ENCODE measurements at places on chromosomes 2 and 18.
A peak's percentile ranks its signal among the peaks of the same experiment; 100 is the strongest.

GRCh38 chr2:28952836-28953211 lies 28.3 kb upstream of the TOGARAM2 start:
- H3K4me3 ChIP-seq, result no peak overlapping the region
- peaks cover 13% of the 10 kb centered on the region for H3K36me3 ChIP-seq
- H3K27ac ChIP-seq, result no peak overlapping the region
- no peak for DNase-seq
- peaks cover 18% of the 10 kb centered on the region for H3K4me1 ChIP-seq

DNA sequence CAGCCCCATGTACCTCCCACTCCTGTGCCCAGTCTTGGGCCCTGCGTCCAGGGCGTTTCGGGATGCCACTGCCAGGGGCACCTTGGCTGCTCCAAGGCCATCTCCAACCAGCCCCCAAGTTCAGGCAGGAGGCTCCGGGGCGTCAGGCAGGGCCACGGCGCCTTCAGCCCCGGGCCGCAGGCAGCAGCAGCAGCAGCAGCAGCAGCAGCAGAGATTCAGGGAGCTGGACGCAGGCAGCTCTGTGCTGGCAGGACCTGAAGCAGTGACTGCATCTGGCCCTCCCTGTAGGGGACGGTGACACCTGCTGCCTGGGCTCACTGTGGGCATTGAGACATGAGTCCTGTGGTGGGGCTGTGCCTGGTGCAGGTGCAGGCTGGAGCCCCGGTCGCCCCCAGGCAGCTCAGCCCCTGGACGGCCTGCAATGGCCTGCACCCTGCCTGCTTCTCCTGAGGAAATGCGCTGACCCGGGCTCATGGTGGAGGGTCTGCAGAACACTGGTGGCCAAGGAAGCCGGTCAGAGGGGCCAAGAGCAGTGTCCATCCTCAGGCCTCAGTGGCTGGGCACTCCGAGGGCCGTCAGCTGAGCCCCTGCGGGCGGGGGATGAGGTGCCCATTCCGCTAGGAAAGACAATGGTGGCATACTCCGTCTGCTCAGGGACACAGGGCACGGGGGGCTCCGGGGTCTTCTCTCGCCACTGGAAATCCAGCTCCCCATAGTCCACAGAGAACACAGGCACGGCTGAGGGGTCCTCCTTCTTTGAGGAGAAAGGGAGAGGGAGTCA lies 8.0 kb downstream of the PDCD1 start:
- H3K36me3 ChIP-seq, result no peaks in the 10 kb centered on the region
- no peaks in the 10 kb centered on the region for H3K27me3 ChIP-seq
- no peak for DNase-seq
- no peak overlapping the region for H3K27ac ChIP-seq
- no peak overlapping the region for H3K4me3 ChIP-seq
- no peaks in the 10 kb centered on the region for H3K4me1 ChIP-seq

GRCh38 chr2:183079139-183079775 lies 710 bp downstream of the DUSP19 start:
- peak; percentile 45 for DNase-seq
- no peak overlapping the region for H3K27ac ChIP-seq
- H3K27me3 ChIP-seq, result no peaks in the 10 kb centered on the region
- H3K36me3 ChIP-seq, result no peaks in the 10 kb centered on the region
- peaks cover 12% of the 10 kb centered on the region for H3K4me1 ChIP-seq

DNA sequence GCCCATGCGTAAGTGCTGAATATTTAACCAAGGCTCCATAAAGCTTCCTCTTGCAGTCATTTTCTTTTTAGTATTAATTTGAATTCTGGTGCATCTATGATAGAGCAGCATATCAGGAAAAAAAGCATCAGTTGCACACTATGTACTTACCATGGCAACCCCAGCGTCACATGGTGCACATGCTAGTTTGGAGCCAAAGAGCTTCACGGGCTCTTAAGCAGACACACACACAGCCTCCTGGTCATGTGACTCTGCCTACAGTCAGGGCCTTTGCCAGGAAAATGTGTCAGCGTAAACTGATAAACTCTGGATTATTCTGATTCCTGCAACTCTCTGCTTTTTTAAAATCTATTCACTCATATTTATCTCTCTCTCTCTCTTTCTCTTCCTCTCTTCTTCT lies 30.2 kb downstream of the NYAP2 start:
- H3K27ac ChIP-seq, result no peak overlapping the region
- no peak overlapping the region for H3K4me3 ChIP-seq
- DNase-seq, result no peak
- H3K4me1 ChIP-seq, result no peaks in the 10 kb centered on the region

GRCh38 chr18:78583739-78584458 lies 395.7 kb upstream of the SALL3 start:
- H3K4me3 ChIP-seq, result no peak overlapping the region
- no peaks in the 10 kb centered on the region for H3K4me1 ChIP-seq
- no peak overlapping the region for H3K27ac ChIP-seq
- H3K27me3 ChIP-seq, result no peaks in the 10 kb centered on the region
- H3K36me3 ChIP-seq, result no peaks in the 10 kb centered on the region
- no peak for DNase-seq

- H3K36me3 ChIP-seq, result no peaks in the 10 kb centered on the region
- no peaks in the 10 kb centered on the region for H3K4me1 ChIP-seq
- no peak overlapping the region for H3K27ac ChIP-seq
- no peak overlapping the region for H3K4me3 ChIP-seq
Observed at GRCh38 chr2:20660506-20661420, 6.2 kb upstream of the GDF7 start.

- H3K4me1 ChIP-seq, result no peaks in the 10 kb centered on the region
- no peak overlapping the region for H3K27ac ChIP-seq
- H3K4me3 ChIP-seq, result no peak overlapping the region
- DNase-seq, result no peak
Observed at GRCh38 chr18:49524349-49524748, 37.3 kb upstream of the C18orf32 start.

DNA sequence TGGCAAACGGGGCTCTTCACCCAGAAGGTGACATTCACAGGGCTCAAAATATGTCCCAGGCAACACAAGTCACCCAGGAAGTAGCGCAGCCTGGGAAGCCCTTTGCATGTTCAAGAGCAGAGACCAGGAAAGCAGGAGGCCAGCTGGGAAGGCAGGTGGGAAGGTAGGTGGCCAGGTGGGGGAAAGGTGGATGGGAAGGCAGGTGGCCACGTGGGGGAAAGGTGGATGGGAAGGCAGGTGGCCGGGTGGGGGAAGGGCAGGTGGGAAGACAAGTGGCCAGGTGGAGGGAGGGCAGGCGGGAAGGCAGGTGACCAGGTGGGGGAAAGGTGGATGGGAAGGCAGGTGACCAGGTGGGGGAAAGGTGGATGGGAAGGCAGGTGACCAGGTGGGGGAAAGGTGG lies 102.7 kb downstream of the ZNF516 start:
- H3K27me3 ChIP-seq, result no peaks in the 10 kb centered on the region
- H3K4me1 ChIP-seq, result no peaks in the 10 kb centered on the region
- H3K27ac ChIP-seq, result no peak overlapping the region
- H3K4me3 ChIP-seq, result no peak overlapping the region
- no peak for DNase-seq

- H3K36me3 ChIP-seq, result no peaks in the 10 kb centered on the region
- no peaks in the 10 kb centered on the region for H3K4me1 ChIP-seq
- H3K4me3 ChIP-seq, result no peak overlapping the region
- no peaks in the 10 kb centered on the region for H3K27me3 ChIP-seq
- DNase-seq, result peak; percentile 50
Observed at GRCh38 chr18:48767090-48767690, 183.6 kb downstream of the SMAD7 start.

GRCh38 chr18:50341443-50341842 lies 33.4 kb upstream of the SKA1 start:
- no peak overlapping the region for H3K27ac ChIP-seq
- DNase-seq, result no peak
- no peaks in the 10 kb centered on the region for H3K36me3 ChIP-seq
- H3K4me3 ChIP-seq, result no peak overlapping the region

DNA sequence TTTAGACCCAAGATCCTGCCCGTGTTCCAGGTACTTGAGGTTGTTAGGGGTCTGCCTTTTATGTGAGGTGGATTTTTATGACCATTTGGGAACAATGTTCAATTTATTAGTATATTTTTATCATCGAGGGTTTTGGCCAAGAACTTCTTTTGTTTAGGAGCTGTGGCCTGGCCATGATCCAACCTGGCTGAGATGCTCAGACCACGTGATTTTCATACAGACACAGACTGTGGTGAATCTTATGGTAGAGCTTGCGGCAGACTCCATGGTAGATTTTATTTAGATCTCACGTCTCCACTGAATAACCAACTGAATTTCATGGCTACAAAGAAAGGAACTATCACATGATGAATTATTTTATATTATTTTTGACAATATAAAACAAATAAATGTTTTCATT lies 405.5 kb upstream of the VWC2L start:
- no peak overlapping the region for H3K27ac ChIP-seq
- H3K27me3 ChIP-seq, result no peaks in the 10 kb centered on the region
- no peaks in the 10 kb centered on the region for H3K36me3 ChIP-seq
- no peaks in the 10 kb centered on the region for H3K4me1 ChIP-seq
- H3K4me3 ChIP-seq, result no peak overlapping the region

DNA sequence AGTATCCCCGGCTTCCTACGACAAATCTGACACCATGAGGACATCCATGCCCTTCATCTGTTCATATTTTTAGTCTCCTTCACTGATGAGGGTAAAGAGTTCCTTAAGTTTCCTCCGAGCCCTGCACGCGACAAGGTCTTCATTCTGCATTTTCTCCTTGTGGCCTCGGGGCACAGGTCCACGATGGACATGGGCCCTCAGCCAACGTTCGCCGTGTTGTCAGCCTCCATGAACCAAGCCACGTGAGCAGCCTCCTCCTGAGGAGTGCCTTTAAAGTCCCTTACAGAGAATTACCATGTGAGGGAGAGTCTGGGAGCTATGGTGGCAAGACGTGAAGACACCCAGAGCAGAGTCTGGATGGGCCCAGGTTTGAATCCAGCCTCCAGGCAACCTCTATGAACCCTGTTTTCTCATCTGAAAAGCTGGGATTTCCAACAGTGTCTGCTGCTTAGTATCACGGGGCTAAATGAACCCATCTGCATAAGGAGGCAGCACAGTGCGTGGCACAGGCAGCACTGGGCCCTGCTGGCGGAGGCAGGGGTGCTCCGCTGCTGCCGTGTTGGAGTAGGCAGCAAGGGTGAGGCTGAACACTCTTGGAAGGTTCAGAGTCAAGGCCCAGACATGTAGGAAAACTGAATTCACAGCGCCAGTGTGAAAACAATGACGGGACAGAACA lies 54.1 kb downstream of the EIPR1 start:
- no peak for DNase-seq
- H3K27ac ChIP-seq, result no peak overlapping the region
- H3K36me3 ChIP-seq, result peaks cover 8% of the 10 kb centered on the region
- H3K4me3 ChIP-seq, result no peak overlapping the region
- no peaks in the 10 kb centered on the region for H3K4me1 ChIP-seq

DNA sequence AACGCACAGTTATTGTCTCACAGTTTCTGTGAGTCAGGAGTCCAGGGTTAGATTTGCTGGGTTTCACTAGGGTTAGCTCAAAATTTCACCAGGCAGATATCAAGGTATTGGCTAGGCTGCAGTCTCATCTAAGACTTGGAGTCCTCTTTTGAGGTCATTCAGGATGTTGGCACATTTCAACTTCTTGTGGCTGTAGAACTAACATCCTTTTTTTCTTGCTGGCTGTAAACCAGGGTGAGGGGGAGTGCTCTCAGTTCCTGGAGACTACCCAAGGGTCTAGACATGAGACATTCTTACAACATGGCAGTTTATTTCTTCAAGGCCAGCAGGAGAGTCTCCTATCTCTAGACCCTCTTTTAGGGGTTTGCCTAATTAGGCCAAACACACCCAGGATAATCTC lies 12.8 kb upstream of the CAVIN2 start:
- H3K4me1 ChIP-seq, result peaks cover 9% of the 10 kb centered on the region
- H3K27ac ChIP-seq, result no peak overlapping the region
- no peaks in the 10 kb centered on the region for H3K36me3 ChIP-seq
- no peak overlapping the region for H3K4me3 ChIP-seq

GRCh38 chr18:376311-376710 lies 108.5 kb upstream of the THOC1 start:
- H3K36me3 ChIP-seq, result no peaks in the 10 kb centered on the region
- no peak overlapping the region for H3K27ac ChIP-seq
- H3K4me3 ChIP-seq, result no peak overlapping the region
- H3K27me3 ChIP-seq, result no peaks in the 10 kb centered on the region
- DNase-seq, result no peak

DNA sequence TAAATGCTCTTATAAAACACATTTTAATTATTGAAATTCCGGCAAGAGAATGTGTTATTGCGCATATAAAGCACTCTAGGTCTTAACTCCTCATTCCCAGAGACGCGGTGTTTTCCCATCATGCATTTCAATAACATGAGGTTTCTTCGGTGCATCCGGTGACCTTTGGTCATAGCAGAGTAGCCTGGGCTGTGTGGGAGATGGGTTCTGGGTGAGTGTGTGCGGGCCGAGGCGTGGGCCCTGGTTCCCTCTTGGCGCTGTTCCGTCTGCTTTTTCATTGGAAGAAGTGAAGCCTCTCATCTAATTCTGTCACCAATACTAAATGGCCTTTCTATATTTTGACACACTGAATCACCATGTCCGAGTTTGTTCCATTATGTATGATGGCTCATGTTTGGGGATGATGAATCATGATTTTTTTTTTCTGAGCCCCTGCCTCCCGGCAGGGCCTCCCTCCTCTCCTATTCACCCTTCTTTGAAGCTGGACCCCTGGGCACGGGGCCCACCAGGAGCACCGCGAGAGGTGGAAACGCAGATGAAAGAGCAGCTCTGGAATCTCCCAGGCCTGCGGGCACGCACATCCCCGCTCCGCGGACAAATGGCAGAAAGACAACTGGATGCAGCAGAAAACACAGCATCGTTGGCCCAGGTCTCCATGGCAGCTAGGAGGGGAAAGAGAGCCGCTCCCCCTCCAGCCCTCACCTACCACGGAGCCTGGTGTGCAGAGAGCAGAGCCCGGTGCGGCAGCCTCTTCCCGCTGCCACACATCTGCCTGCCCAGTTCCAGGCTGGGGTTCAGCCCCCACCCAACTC lies 85.8 kb upstream of the HPCAL1 start:
- H3K4me1 ChIP-seq, result no peaks in the 10 kb centered on the region
- H3K4me3 ChIP-seq, result no peak overlapping the region

DNA sequence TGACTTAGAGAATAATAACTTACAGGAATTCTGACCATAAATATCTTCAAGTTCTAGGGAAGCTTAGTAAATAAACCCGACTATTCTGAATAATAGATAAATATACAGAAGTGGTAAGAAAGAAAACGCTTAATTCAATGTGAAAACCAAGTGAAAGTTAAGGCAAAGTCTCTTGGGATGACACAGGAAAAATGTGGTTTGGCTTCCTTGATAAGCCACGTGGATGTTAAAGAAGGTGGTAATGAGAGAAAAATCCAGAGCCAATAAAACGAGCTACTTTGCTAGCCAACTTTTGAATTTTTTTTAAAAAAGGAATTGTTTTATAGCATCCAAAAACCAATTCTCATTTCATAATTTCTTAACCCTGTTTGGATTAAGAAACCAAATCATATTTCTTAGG lies 166.2 kb upstream of the VRK2 start:
- H3K4me1 ChIP-seq, result peaks cover 11% of the 10 kb centered on the region
- H3K27me3 ChIP-seq, result no peaks in the 10 kb centered on the region
- no peak overlapping the region for H3K4me3 ChIP-seq
- H3K27ac ChIP-seq, result no peak overlapping the region
- H3K36me3 ChIP-seq, result no peaks in the 10 kb centered on the region
